ENCODE measurements at places on chromosomes 7 and 10. TPM values are rescaled to one million over a fixed set of nuclear protein-coding genes. Genes with fewer than 3 reads are reported as not detected.

DNA sequence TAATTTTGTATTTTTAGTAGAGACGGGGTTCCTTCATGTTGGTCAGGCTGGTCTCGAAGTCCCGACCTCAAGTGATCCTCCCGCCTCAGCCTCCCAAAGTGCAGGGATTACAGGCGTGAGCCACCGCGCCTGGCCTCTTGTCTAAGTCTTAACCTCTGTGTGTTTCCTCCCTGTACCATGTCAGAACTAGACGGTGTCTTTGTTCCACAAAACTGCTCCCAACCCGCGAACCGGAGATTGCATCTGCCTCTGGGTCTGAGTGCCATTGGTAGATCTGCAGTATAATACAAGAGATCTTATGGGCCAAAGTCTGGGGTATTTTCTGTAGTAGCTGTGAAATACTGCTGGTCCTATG is 1.3 kb upstream of the EEF1AKMT2 start:
- DNase-seq = no peak

AGMO gene
- not detected for total RNA-seq

DNA sequence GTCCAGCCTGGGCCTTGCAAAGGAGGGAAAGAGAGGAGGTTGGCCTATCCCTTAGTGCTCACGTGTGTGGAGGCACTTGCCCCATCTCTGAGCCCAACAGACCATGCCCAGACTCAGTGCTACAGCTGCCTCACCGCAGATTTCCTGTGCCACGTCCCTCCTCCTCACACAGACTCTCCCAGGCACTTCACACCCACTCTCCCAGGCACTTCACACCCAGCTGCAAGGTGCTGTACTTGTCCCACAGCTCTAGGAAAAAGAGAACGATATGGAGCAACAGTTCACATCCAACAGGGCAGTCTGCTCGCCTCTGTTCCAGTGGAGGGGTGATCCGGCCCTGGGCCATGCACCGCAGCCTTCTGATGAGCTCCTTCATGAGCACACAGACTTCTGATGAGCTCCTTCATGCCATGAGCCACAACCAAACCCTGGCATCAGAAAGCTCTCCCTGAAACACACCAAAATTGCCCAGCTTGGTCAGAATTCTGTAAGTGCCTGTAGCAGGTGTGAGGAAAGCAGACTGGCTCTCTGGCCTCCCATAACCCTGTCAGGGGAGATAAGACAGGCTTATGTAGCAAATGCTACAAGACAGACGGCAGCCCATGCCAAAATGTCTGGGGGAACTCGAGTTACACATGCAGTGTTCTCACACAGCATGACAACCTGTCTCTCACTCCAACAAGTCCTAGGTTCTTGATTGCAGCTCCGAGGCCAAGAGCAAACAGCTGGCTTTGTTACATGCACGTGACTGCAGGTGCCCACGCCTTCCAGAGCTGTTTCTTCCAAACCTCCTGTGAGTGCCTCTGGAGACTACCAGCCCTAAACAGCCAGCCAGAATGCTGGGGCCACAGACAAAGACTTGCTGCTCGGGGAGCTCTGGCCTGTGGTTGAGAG is 348.5 kb downstream of the GRID1 start:
- DNase-seq = no peak

DNA sequence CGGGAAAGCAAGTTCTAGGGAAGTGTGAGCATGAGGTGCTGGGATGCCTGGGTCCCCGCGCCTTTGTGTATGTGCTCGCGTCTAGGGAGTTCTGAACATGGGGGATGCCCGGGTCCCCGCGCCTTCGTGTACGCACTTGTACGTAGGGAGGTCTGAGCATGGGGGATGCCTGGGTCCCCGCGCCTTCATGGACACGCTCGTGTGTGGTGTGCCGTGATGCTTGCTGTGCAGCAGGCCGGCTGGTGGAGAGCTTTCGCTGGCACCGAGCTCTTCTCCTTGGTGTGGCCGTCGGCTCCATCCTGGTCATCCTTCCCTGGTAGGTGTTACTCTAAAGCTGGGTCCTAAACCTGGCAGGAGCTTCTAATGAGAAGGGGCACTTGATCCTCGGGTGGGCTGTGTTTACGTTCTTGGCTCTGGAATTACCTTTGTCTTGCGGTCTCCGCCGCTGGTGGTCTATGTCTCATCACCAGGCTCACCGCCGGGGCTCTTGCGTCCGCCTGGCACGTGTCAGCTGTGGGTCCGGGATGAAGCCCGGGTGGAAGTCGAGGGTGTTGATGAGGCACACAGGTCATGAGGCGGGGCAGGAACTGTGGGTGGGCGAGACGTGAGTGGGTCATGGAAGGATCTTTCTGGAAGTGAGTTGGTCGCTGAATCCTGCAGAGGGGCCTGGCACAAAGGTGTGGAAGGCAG is 63.5 kb downstream of the DNAJB6 start:
- no peak for DNase-seq

ZNF438 gene
- 3.1 TPM for total RNA-seq

SPDYE9 gene
- total RNA-seq = not detected

CABCOCO1 gene
- not detected for total RNA-seq

WBP1L gene
- total RNA-seq = 31.0 TPM

PKD2L1 gene
- total RNA-seq = not detected

DNA sequence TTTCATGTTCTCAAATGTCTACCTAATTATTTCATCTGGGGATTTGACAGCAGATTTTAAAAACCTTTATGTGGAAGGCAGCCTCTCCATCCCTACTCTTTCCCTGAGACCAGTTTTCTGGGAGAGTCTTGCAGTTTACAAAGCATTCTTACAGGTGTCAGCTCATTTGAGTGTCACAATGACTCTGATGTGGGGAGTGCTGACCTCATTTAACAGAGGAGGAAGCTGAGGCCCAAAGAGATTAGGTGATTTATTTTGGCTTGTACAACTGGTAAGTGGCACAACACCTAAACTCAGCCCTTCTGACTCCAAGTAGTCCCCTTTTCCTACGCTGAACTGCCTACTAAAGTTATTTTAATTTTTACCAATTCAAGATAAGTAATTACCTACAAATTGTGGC is 33.3 kb upstream of the MAT1A start:
- DNase-seq = no peak

DNA sequence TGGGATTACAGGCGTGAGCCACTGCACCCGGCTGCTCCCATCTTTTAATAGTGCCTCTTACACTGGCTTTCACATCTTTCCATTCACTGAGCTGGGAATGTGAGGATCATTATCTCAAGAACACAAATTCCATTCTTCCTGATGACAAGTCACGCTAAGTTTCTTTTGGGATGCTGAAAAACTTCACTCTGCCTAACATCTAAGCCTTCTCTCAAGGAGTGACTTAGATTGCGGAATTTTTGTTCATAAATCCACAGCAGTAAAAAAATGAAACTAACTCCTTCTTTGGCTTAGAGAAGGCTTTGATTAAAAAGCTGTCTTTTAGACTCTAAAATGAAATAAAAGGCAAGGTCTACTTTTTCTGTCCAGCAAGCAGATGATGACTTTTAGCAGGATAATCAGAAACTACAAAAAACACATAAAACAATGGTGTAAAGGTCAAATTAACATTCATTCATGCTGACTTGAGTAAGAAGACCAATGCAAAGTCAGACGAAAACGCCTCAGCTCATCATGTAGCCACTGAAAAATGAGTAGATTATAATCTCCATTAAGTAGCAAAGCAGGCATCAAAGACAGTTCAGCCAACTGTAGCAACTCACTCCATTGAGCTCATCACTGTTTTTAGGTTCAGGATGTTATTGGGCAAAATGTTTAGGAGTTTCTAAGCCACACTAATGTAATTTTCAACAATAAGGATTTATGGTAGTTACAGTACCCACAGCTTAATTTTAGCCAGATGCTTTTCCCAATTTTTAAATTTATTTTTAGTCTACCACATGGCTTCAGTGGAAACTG is 178.8 kb downstream of the ELMO1 start:
- DNase-seq = no peak

KCNH2 gene
- 0.54 TPM for total RNA-seq

GRCh38 chr10:6145166-6145987 is 56.5 kb downstream of the RBM17 start:
- no peak for DNase-seq

DNA sequence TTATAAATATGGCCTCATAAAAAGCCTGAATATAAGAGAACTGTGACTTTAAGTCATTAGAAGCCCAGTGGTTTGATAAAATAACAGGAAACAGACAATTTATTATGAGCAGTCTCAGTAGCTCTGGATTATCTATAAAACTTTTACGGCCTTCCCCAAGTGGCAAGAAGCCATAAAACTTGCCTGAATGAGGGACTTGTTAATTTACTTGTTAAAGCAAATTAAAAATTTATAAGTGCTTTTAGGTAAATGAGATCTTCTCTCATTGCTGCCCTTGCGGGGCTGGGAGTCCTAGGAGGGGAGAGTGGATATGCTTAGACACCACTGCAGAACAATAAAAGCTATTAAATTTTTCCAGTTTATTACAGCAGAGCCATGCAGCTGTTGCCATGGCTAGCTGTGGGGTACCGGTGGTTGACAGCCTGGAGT is 499.9 kb downstream of the AUTS2 start:
- no peak for DNase-seq

GRCh38 chr10:62025134-62025794 is 123.8 kb downstream of the ARID5B start:
- DNase-seq = no peak

GRCh38 chr10:46052057-46052790 is 6.2 kb upstream of the MSMB start:
- DNase-seq = no peak

- DNase-seq = no peak
Measured at GRCh38 chr7:141251957-141252356, 178.1 kb downstream of the TMEM178B start.

DNA sequence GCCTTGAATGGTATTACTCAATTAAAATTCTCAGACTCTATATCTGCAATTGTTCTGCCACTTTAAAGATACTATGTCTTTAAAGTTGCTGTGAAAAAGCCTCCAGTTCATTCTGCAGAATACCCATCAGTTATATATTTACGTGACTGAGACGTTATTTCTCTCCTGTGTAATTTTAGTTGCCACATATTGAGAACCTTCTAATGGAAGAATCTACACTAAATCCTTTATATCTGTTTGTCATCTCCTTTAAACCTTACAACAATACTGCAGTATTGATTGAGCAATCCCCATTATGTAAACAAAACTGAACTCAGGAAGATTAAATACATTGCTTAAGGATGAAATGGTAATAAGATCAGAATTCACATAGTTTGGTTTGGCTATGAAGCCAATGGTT is 30.0 kb downstream of the GPR141 start:
- DNase-seq = no peak

GRCh38 chr10:86001521-86001920 is 365.1 kb downstream of the GRID1 start:
- DNase-seq = no peak

UBN2 gene
- total RNA-seq = 19.4 TPM

SMURF1 gene
- 15.1 TPM for total RNA-seq
